ENCODE measurements at places on chromosomes 5 and 9.

- DNase-seq: no peak
Observed at GRCh38 chr5:151202381-151203139, 21.3 kb downstream of the CCDC69 start.

GRCh38 chr5:19196631-19197030 lies 791.4 kb downstream of the CDH18 start:
- no peak for DNase-seq

DNA sequence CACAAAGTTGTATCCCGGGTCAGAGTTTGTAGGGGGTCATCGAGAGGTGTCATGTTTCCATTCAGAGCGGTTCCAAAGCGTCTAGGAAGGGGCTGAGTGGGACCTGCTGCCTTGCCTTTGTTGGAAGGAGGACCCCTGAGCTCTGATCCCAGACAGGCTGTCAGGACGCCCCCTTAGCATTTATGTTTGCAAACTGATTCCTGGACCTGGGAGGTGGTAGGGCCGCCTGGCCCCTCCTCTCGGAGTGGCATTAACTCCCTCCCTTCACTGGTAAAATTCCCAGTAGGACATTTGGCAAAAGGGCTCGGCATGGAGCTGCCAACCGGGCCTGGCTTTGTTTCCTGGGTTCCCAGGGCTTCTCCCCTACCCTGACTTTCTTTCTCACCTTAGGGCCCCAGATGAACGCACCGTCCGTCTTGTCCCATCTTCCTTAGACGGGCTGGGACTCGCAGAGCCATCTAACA lies 2.5 kb downstream of the JADE2 start:
- no peak for DNase-seq

- no peak for DNase-seq
Observed at GRCh38 chr9:78073722-78074121, 42.1 kb upstream of the GNAQ start.

- DNase-seq: no peak
Observed at GRCh38 chr9:131218370-131218769, 57.9 kb downstream of the FAM78A start.

DNA sequence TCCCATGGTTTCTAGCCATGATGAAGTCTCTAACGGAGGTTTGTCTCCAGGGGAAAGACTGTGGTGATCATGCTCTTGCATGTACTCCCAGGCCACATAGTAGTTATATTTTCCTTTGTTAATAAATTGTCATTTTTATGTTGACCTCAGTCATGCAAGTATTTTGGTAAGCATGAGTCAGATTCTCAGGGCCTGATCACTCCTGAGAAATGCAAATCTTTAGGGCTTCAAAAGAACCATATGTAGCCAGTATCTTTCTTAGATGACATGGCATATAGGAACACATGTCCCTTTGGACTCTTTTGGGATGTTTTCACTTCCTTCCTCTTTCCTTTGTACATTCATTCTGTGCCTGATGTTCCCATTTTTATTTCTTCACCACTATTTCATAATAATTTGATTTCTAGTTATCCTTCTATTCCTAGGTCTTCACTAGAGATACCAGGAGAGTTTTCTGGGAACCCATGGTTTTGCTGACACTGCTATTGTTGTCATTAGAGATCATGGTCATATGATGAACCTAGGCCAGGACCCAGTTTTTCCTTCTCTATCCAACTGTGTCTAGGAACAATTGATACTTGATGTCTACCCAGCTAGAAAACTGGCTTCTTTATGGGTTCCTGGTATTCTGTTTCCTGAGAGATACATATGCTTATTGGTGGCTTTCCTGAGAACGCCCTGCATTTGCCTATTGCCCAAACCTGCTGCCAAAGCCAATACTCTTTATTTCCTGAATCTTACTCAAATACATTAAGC lies 248.1 kb upstream of the NREP start:
- DNase-seq: no peak

GRCh38 chr9:77981907-77982306 lies 49.7 kb downstream of the GNAQ start:
- DNase-seq: no peak

- no peak for DNase-seq
Observed at GRCh38 chr5:13695076-13695712, 249.3 kb downstream of the DNAH5 start.

- no peak for DNase-seq
Observed at GRCh38 chr5:43073597-43074546, 33.8 kb upstream of the ANXA2R start.

DNA sequence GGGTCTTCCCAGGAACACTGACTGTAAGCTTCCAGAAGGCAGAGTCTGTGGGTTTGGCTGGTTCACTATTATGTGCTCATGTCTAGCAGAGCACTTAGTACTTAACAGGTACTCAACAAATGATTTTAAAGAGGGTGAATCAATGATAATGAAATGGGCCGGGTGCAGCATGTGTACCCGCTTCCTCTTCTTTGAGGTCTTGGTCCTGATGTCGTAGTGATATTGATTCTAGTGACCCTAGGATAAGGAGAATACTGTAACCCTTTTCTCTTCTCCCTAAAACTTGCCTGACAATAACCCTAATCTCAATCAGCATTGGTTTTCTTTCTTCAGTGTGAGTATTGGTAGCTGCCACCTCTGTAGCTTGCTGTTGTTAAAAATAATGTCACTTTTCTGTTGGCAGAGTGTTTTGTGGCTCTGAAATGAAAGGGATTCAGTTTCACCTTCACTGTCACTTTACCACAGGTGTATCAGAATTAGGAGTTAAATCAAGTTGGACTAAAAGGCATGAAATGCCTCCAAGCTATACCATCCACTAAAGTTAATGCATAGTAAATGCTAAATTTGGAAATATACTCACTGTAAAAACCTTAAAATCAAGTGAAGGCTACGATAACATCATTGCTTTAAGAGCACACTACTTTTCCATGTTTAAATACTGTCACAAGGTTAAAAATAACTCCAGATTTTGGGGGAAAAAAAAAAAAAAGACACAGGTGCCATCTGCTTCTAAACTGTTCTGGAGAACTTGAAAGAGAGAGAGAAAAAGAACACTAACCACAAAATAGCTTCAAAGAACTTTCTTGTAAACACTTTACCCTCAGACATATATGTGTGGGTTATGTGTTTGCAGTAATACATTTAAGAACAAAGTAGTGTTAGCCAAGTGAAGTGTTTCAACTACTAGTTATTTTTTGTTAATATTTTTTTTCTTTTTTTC lies 6.0 kb downstream of the CAMK4 start:
- DNase-seq: no peak

DNA sequence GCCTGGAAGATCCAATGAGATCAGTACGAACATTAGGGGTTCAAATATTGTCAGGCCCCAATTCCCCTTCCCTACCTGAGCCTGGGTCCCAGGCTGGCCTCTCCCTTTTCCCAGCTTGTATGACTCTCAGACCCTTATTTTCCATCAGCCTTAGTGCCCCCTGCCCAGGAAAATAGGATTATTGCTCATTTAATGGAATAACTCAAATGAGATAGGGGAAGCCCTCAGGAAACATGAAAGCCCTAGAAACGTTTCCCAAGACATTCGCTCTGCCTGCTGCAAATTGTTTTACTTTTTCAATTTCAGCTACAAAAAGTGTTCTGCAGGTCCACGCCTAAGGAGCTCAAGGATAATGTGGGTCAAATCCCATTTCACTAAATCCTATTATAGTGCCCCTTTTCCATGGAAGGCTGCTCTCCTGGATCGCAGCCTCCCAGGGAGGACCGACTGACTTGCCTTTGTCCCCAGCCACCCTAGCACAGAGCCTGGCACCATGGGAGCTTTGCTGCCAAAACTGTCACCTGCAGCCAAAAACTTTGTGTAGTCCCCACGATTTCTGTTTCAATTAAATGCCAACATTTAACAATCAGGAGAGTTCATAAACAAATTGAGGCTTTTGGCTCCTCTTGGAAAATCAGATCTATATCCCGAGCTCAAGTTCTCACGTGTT lies 46.9 kb downstream of the THOC3 start:
- DNase-seq: no peak

DNA sequence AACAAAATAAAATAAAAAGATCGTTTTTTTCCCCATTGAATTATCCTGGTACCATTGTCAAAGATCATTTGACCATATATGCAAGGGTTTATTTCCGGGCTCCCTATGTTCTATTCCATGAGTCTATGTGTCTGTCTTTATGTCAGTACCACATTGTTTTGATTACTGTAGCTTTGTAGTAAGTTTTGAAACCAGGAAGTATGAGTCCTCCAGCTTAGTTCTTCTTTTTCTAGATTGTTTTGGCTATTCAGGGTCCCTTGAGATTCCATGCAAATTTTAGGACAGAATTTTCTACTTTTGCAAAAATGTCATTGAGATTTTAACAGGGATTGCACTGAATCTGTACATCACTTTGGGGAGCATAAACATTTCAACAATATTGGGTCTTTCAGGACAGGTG lies 18.7 kb upstream of the EEIG1 start:
- DNase-seq: no peak

DNA sequence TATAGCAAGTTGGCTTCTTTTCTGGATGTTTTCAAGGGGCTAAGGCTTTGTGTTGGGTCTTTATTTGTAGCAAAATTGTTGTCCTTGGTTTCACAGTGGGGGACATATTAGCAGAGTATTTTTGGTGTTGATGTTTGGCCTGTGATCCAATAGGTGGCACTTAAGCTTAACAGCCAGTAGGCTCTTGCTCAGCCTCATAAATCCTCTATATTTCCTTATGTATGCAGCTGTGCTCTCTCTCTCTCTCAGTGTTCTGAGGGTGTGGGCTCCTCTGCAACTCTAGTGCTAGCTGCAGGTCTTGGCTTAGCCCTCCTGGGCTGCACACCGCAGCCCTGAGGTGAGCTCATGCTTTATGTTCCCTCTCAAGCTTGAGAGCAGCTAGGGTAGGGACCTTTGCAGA lies 195.0 kb upstream of the GHR start:
- DNase-seq: no peak

GRCh38 chr9:115913696-115914095 lies 239.9 kb upstream of the PAPPA start:
- no peak for DNase-seq

GRCh38 chr9:86892576-86892975 lies 54.7 kb downstream of the GAS1 start:
- no peak for DNase-seq

GRCh38 chr5:5351288-5351979 lies 71.0 kb upstream of the ICE1 start:
- no peak for DNase-seq

DNA sequence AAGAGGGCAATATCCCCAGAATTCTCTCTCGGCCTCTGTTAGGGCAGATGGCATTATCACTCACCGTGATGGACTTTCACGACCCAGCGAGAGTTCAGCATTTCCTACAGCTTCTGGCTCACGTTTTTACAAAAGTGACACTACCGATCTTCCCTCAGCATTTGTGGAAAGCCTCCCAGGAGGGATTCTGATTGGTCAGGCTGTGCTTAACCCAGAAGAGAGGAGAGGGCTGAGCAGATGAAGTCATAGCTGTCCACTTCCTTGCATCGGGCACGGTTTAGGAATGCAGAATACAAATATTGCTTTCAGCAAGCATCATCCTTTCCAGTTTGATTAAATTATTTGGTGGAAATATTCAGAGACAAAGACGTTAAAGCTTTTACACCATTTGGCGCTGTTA lies 277.4 kb upstream of the MSX2 start:
- DNase-seq: no peak

GRCh38 chr5:35919191-35919590 lies 19.2 kb downstream of the CAPSL start:
- no peak for DNase-seq

DNA sequence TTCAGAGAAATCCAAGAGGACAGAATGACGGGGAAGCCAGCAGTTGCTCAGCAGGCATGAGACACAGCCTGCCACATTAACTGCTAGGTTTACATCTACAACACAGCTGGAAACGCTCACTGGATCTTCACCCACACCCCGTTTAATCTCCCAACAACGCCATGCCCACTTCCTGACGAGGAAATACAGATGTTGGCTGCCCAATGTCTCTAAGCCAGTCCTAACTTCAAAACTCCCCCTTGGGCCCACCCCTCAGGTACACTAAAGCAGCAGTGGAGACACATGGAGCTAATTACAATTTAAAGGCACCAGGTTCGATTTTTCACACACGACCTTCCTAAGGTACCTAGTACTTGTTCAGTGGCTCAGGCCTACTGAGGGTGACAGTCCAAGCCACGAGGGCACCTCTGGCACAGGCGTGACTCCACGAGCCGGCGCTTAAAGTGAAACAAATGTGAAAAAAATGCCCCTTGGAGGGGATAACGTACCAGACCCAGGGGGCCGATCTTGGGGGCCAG lies 904 bp downstream of the RPL12 start:
- no peak for DNase-seq

DNA sequence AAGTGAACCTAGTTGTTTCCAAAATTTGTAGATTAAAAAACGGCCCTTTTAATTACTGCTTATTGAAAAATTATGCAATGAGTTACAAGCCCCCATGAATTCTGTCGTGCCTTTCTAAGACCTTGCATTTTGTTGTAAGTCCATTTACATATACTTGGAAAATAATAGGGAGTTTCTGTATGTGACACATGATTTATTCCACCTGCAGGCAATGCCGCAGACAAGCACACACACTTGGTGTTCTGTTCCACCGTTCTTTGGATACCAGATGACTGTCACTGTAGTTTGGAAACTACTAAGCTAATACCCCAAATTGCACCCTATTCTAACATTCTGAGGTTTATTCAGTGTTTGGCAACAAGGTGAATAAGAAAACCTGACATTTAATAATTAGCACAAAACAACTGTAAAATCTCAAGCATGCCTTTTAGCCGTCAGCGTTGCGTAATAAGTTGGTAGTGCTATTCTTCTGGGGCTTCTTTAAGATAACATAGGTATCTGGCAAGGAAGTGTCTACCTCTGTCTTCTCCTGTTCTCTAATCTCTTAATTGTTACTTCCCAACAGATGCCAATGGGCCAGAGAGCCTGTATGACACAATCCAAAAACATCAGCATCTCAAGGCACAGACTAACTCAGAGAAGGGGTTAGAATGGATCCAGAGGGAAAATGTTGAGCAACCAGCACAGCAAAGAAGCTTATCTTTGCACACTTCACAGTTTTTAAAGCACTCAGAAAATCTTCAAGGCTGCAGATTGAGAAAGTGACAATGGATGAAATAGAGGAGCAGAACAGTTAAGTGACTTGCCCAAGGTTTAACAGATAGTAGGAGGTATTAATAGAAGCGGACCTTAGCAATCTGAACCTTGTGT lies 48.2 kb upstream of the DPYSL3 start:
- no peak for DNase-seq

GRCh38 chr9:38700695-38701094 lies 19.2 kb downstream of the FAM240B start:
- DNase-seq: no peak

DNA sequence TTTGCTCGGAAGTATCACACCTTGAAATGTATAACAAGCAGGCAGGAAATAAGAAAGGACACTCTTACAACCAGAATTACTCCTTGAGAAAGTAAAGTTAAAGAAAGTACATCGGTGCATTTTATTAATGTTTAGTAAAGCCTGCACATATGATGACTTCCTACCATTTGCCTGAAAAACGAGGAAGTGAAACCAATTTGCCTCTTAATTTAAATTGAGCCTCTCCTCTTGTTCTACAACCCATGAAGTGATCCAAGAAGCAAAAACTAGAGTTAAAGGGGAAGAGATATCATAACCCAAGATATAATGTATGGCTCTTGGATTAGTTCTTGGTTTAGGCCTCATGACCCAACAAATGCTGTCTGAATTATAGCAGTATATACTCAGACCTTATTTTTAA lies 95.6 kb downstream of the GNAQ start:
- DNase-seq: no peak

Measured in GM12864 (cell line).